ENCODE measurements at places on chromosomes 4 and X. TPM values are rescaled to one million over a fixed set of nuclear protein-coding genes. Genes with fewer than 3 reads are reported as not detected.

RNF175 gene
- total RNA-seq, result 1.2 TPM

CCDC158 gene
- total RNA-seq, result 0.18 TPM

MED12 gene
- 22.5 TPM for total RNA-seq

YIPF7 gene
- total RNA-seq, result 2.8 TPM

MND1 gene
- 5.9 TPM for total RNA-seq

MAP7D3 gene
- 12.6 TPM for total RNA-seq

GRCh38 chrX:155246748-155247147 lies 17.5 kb downstream of the RAB39B start:
- DNase-seq, result no peak

GRCh38 chrX:9532349-9532748 lies 67.5 kb downstream of the TBL1X start:
- DNase-seq, result no peak

- DNase-seq, result no peak
These were observed 48.9 kb upstream of the ZNF518B start for GRCh38 chr4:10506077-10506476.

DNA sequence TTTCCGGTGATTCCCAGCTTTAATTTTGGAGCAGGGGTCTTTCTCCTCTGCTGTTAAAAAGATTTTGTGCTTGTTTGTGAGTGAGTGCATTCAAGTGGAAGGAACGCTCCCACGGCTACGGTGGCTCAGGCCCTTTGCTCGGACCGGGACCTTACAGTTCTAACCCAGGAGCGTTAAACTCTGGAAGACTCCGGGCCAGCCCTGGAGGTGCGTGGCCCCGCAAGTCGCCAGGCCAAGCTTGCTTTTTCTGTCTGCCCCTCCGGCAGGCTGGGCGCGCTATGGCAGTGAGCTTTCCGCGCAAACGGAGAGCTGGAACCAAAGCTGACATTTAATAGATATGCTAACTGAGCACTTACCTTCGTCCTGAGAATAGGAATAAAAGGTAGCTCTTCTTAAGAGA lies 18.3 kb upstream of the PITX2 start:
- DNase-seq, result no peak

DNA sequence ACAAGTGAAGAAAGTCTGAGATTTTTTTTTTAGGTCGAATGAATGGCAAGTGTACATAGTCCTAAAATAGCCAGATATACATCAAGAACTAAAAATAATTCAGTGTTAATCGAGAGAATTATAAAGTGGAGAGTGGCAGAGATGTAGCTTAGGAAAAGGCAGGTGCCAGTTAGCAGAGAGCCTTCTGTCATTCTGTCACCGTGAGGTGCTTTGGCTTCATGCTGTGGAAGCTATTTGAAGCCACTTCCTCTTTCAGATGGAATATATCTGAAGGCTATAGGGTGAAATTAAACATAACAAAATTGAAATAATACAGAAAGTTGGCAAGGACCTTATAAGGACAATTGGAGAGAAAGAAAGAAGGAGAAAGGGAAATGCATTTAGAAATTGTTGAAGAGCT lies 756.3 kb downstream of the CCSER1 start:
- no peak for DNase-seq

GRCh38 chrX:109925656-109926055 lies 77.3 kb upstream of the TMEM164 start:
- DNase-seq, result no peak

- DNase-seq, result no peak
These were observed 473.8 kb downstream of the IL15 start for GRCh38 chr4:142110136-142110535.

DNA sequence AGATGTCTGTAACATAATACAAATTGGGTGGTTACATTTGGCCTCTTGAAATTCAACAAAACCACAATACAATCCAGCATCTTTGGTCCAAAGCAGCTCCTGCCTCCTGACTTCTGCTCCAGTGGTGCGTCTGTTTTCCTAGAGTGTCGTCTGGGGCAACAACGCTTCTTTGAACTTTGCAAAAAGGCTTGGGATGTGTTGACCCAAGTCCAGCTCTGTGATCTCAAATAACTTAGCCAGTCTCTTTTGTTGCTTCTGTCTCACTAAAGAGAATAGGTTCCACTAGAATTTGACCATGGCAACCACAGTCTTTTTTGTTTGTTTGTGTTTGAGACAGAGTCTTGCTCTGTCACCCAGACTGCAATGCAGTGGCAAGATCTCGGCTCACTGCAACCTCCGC lies 324.0 kb downstream of the DHRSX start:
- no peak for DNase-seq

DNA sequence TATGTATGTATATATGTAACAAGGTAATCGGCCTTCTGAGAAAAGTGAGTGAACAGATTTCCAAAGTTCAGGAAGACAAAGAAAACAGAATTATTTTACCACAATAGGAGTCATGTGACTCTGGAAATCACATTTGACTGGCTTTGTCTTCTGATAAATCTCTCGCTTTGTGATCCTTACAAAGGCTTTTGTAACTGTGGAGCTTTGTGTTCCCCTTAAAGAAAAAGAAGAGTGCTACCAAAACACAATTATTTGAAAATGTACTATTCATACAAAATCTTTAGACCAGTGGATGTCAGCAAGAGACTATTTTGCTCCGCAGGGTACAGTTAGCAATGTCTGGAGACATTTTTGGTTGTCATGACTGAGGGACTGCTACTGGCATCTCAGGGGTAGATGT lies 238.8 kb downstream of the LDB2 start:
- peak; percentile 42 for DNase-seq

GRCh38 chr4:110248831-110249253 lies 50.4 kb upstream of the ELOVL6 start:
- DNase-seq, result peak; percentile 2

- DNase-seq, result no peak
These were observed 78.9 kb downstream of the SLC10A7 start for GRCh38 chr4:146442801-146443200.

DNA sequence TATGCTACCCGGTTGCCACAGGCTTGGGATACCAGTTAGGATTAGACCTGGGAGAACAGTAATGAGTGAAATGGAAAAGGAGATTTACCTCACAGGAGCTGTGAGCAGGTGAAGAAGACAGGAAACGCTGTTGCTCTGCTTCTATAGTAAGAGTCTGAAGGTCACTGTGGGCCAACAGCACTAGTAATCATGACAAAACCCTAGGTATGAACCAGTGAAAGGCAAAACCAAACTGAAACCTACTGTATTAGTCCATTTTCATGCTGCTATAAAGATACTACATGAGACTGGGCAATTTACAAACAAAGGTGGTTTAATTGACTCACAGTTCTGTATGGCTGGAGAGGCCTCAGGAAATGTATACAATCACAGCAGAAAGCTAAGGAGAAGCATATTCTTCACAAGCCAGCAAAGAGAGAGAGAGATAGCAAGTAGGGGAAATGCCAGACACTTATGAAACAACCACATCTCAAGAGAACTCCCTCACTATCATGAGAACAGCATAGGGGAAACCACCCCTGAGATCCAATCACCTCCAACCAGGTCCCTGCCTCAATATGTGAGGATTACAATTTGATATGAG lies 736.7 kb upstream of the INTU start:
- DNase-seq, result no peak

DNA sequence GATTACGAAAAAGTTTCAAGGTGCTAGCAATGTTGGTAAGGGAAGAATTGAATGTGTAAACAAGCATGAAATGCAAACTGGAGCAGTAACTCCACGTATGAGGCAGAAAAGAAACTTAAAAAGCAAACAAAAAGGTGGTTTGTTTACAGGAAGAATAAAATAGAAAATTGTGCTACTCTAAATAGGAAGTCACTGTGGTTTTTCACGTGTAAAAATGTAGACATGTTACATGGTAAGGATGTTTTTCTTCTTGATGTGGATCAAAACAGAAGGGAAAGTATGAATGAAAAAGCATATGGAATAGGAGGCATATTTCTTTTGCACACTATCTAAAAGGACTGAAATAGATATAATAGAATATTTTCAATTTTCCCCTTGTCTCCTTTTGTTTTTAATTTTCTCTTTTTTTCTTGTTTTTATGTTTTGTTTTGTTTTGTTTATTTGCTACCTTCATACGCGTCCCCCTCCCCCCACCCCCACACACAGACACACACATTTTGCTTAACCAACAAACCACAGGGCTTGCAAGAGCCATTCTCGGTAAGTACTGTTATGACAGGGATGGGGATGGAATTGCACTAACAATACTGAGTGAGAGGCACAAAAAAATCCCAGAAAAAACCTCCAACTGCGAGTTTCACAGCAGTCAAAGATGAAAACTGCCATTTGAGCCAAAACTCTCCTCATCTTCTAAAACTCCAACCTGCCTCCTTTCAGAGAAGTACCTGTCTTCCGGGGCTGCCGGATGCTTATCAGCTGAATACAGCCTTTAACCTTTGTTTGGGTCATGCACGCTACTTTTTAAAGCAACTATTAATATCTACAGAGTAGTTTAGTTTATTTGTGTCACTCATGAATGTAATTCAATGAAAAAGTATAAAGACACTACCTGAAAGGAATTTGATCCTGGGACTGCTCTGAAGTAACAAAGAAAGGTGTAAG lies 135.8 kb downstream of the IL15 start:
- DNase-seq, result no peak

GRCh38 chrX:120244395-120244734 lies 6.2 kb upstream of the ZBTB33 start:
- DNase-seq, result no peak
